Karpas-422 (cell line): ENCODE measurements at places on chromosomes 3 and 15. TPM values are rescaled to one million over a fixed set of nuclear protein-coding genes. Genes with fewer than 3 reads are reported as not detected.

The C3orf52 gene
- total RNA-seq = 0.07 and 0.52 TPM in 2 replicates

The ZPLD1 gene
- not detected in 2 replicates for total RNA-seq

The UBA7 gene
- 10.5 and 24.4 TPM in 2 replicates for total RNA-seq

The CLDN16 gene
- total RNA-seq = not detected in 2 replicates

The TGM5 gene
- total RNA-seq = not detected in 2 replicates

The ETV5 gene
- total RNA-seq = 85.1 and 111 TPM in 2 replicates

The KCNMB2 gene
- total RNA-seq = not detected in 2 replicates

The KBTBD13 gene
- not detected in 2 replicates for total RNA-seq

The EPHA3 gene
- total RNA-seq = not detected in 2 replicates

DNA sequence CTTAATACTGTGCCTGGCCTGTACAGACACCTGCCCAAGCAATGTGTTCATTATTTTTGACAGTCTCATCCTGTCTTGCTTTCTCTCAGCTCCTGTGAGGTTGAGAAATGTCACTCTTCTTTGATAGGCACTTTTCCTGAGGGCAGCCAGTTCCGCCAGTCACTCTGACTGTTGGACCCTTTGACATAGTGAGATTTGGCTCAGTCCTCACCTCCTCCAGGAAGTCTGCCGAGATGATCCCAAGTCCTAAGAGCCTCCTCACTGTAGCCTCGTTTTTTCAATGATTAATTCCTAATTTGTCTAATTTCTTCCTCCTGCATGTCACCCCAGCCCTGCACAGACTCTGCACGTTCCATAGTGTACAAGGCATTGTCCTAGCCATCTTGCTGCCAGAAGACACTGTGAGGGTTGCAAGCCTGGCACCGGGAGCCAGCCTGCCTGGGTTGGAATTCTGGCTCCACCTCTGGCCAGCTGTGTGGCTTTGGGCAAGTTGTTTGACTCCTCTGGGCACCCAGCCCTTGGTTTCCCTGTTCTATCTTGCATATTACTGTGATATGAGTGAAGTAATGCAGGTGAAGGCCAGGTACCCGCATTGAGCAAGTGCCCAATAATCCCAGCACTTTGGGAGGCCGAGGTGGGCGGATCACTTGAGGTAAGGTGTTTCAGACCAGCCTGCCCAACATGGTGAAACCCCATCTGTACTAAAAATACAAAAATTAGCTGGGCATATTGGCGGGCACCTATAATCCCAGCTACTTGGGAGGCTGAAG lies 24.3 kb downstream of the RPLP1 start:
- no peak for DNase-seq

GRCh38 chr15:89057506-89058133 lies 30.6 kb upstream of the ABHD2 start:
- peak; percentile 92 for DNase-seq

GRCh38 chr3:110625201-110625747 lies 446.3 kb upstream of the NECTIN3 start:
- DNase-seq = no peak

- DNase-seq = peak; percentile 60
Measured at GRCh38 chr15:100923902-100924301, 4.7 kb downstream of the LRRK1 start.

DNA sequence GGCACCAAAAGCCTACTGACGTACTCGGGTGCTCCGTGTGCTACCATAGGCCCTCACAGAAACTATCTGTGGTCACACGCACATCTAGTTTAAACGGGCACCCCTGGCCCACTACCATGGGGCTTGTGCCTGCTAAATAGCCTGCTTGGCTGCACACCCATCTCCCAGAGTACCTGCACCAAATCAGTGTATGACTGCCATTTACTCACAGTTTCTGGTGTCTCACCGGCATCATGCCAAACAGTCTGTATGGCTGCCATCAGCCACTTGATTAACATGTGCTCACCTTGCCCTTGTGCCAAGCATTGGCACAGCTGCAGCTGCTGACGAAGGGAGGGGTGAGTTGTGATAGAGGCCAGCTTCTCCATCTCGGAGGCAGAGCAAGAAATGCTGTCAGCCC lies 232.7 kb downstream of the IGSF11 start:
- DNase-seq = no peak

GRCh38 chr3:53260286-53260785 lies 4.5 kb upstream of the TKT start:
- DNase-seq = no peak

DNA sequence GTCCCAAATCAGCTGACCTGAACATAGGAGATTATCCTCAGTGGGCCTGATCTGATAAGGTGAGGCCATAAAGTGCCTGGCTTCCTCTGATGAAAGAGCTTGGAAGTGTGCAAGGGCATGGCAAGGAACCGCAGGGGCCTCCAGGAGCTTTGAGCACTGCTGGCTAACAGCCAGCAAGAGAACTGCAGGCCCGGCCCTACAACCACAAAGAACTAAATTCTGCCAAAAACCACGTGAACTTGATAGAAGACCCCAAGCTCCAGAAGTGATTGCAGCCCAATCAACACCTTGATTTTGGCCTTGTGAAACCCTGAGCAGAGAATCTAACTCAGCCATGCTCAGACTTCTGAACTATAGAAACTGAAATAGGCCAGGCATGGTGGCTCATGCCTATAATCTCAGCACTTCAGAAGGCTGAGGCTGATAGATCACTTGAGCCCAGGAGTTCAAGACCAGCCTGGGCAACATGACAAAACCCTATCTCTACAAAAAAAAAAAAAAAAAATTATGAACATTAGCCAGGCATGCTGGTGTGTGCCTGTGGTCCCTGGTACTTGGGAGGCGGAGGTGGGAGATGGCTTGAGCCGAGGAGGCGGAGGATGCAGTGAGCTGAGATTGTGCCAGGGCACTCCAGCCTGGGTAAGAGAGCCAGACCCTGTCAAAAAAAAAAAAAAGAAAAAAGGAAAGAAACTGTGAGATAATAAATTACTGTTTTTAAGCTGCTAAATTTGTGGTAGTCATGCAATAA lies 7.7 kb upstream of the DIS3L start:
- DNase-seq = no peak

GRCh38 chr3:106789276-106789675 lies 588.0 kb upstream of the CCDC54 start:
- no peak for DNase-seq

- DNase-seq = no peak
Measured at GRCh38 chr3:69768438-69768837, 29.2 kb downstream of the MITF start.

DNA sequence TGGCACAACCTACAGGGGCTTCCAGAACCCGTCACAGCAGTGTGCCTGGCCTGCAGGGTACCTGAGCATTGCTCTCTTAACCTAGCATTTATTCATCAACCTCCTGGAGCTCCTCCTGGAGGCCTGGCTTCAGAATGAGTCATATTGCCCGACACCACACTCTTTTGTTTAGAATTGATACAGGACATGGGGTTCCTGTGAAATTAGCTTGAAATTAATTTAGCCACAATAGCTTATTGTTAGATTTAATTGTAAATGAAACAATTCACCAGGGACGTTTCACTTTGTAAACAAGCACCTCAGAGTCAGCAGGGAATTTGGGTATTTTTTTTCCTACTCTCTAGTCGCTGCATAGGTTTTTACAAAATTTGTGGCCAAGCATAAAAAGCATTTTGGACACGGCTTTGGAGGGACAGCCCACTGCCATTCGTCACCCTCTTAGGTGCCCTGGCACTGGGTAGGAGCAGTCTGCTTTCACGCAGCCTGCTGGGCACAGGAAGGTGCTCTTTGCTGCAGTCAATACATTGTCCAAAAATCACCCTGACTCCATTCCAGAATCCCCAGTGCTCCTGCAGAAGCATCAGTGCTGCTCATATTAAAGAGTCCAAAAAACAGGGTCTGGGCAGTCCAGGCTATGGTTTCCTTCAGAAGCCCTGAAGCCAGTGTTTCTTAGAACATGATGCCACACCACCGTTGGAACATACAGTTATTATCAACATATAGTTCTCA lies 60.8 kb upstream of the MEF2A start:
- DNase-seq = peak; percentile 90

- DNase-seq = no peak
Measured at GRCh38 chr3:114213292-114213626, 24.1 kb downstream of the ZNF80 start.

- no peak for DNase-seq
Measured at GRCh38 chr3:134369231-134369741, 5.0 kb downstream of the AMOTL2 start.

GRCh38 chr3:47413751-47414150 lies 32.9 kb downstream of the PTPN23 start:
- DNase-seq = no peak

GRCh38 chr3:177641206-177641605 lies 443.9 kb upstream of the TBL1XR1 start:
- DNase-seq = no peak

DNA sequence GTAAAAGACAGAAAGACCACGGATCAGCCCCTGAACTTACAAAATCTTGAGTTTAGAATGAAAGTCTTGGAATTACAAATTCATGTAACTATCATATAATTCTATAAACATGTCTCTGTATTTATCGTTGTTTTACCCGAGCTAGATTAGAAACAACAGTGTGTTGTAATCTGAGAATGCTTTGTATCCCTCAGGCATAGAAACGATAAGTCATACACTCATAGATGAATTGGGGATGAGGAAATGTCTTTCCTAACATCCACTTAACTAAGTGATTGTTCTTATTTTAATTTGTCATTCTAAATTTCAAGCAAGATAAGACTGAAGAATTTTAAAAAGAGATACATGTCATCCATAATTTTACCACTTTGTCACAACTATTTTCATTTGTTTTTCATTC lies 165.3 kb downstream of the RYR3 start:
- DNase-seq = no peak

- DNase-seq = no peak
Measured at GRCh38 chr3:158407844-158408517, 163.0 kb upstream of the MLF1 start.

DNA sequence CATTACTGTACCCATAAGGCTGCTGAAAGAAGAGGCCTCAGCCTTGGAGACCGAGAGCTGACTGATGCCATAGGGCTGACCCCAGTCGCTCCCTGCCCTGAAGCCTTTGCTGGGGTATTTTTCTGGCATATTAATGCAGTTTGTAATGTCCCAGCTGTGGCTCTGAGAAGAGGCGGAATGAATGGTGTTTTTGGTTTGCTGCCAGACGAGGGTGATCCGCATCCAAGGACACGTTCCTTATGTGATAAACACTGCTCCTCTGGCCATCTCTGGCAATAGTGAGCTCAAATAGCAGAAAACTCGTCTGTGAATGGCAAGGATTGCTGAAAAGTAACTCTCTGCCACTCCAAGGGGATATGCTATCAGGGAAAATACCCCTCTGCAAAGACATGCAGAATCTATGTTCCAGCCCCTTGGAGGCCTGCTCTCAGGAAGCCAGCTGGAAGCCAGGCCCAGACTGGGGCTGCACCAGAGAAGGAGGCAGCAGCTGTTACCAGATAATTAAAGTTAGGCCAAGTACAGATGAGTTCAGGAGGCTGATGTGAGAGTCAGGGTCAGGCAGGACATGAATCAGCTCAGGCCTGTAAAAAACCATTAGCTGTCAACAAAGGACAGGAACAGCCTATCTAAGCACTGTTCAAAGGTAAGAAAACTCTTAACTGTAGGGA lies 28.9 kb upstream of the KLHL6 start:
- no peak for DNase-seq

GRCh38 chr15:82048811-82049210 lies 3.0 kb upstream of the MEX3B start:
- DNase-seq = no peak

DNA sequence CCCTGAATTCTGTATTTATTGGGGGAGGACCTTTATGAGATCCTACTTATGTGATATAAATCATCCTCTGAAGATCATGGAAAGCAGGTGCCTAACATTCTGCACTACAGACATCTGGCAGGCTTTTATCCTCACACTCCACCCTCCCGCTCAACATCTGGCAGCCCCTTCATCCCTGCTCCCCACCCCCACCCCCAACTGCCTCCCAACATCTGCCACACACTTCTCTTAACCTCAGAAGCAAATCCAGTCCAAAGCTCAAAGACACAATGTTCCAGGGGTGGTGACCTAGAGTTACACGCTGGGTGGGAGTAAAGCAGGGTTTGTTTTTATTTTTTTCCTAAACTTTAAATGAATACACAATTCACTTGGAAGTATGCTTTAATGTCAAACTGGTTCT lies 184.5 kb upstream of the ATP11B start:
- DNase-seq = no peak

DNA sequence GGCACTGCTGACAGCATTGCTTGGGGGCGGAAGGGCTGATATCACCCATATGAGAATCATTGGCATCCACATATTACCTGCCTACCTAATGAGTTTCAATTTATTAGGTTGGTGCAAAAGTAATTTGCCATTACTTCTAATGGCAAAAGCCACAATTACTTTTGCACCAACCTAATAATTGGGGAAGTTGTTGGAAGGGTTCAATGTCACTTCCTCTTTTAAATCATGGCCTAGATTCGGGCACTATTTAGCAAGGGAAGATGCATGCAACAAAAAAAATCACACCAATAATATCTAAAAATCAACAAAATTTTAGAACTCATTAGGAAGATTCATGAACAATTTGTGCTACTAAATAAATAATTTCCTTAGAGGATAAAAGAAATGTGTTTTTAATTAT lies 56.0 kb upstream of the AGTR1 start:
- DNase-seq = no peak

GRCh38 chr3:69567023-69567709 lies 172.1 kb upstream of the MITF start:
- DNase-seq = no peak

GRCh38 chr3:48187301-48187578 lies 977 bp downstream of the CDC25A start:
- no peak for DNase-seq

DNA sequence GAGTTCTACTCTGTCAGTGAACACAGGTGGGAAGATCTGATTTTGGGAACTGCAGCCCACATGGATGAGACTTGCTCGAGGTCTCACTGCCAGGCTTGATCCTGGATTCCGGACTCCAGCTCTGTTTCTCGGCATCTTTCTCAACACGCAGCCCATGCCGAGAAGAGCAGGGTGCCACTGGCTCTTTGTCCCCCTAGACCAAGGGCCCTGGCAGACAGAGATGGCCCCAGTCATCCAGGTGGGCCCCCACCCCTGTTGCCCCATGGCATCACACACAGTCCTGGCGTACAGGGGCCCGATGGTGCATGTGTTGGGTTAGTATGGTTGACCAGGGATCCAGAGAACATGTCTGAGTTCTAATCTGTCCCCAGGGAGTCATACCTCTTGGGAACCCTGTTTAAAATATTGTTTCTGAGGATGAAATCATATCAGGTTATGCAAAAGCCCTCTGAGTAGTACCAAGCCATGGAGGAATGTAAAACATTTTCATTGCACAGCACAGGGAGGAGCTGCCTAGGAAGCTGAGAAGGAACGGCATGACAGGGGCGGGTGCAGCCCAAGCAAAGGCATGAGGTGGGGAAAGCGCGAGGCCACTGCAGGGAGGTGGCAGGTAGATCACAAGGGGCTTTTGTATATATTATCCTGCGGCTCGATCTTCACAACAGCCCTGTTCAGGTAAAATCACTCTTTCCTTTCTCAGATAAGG lies 320.6 kb downstream of the UACA start:
- no peak for DNase-seq

- no peak for DNase-seq
Measured at GRCh38 chr3:127720985-127721935, 48.5 kb downstream of the ABTB1 start.
